ENCODE measurements at places on chromosomes 4 and X.

- DNase-seq, result no peak
Measured at GRCh38 chrX:111007238-111007637, 88.8 kb upstream of the PAK3 start.

DNA sequence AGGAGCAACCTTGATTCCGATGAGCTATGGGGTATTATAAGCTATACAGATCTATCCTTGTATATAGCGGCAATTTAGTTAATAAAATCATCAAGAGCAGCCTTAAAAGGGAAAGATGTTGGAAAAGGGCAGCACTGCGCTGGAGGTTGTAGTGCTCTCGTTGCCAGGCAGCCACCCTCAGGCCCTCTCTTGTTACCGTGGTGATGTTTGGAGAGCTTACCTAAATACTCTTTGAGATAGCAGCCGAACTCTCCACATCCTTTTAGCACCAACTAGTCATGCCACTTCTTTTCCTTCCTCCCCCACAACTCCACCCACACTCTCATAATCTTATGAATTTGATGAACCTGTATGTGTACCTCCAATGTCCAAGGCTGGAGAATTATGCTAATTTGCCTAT, 3.8 kb upstream of the RADX start:
- DNase-seq, result no peak

DNA sequence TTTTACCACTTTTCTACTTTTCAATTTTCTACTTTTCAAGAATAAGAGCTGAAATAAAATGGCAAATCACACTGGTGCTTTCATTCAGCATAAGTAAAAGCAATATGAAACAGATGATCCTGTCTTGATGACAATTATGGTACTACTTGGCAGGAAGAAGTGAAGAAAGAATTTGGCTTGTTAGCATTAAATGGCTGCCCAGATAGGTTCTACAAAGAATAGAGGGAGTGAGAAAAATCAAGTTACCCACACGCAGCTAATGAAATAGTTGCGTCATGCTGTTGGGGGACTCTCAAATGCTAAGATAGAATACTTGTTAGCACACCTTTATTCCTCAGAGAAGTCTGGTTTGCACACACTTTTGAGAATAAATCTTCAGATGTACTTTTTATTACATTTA, 12.5 kb upstream of the LCORL start:
- DNase-seq, result no peak

GRCh38 chr4:145171911-145172310, 8.5 kb downstream of the OTUD4 start:
- DNase-seq, result no peak

DNA sequence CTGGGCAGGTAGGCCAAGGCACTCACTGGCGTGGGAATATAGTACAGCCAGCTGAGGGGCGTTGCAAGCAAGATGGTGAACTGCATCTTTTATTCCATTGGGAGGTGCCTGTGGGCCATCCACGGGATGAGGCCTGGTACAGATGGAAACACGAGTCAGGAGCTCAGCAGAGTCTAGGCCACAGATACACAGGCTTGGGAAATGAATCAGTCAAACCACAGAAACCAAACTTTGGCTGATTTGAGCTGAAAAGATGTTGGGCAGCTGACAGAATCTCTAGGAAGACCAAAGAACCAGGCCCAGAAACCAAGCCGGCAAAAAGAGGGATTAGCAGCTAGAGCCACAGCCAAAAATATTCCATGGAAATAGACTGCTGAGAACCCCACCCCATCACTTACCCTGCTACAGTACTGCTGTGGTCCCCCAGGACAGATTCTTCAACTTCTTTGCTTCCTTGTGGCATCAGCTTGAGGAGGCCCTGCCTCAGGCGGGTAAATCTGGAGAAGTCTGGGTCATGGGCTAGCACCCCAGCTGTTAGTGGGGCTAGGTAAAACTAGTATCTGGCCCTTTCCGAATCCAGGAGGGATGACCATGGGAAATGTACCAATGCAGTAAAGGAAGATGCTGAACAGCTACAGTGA, 75.4 kb downstream of the TMEM131L start:
- DNase-seq, result peak; percentile 25

DNA sequence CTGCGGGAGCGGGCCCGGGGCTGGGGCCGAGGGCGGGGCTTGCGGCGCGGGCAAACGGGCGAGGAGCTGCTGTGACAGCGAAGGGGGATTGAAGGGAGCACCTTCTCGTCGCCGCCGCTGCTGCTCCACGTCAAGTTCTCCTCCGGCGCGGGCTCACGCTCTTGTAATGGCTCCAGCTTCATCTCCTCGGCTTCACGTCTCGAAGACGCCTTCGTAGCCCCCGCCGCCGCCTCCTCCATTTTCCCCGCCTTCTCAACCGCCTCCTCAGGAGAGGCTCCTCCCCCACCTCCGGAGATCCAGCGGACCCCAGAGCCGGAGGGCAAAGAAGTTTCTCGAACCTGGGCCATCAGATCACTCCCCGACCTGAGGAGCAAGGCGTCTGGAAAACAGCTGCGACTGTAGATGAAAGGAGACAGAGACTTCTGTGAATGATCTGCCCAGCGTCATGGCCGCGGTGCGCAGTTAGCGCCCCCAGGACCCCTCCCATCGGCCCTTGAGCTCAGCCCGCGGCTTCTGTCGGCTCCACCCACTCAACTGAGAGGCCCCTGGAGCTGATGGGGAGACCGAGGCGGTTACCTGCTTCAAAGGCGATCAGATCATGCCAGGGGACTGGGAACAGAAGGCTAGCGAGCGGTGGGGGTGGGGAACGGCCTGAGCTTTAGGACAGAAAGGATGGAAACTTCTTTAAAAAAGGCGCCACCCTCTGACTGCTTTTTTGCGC, 895 bp downstream of the USP51 start:
- peak; percentile 68 for DNase-seq

Measured in activated CD4-positive, alpha-beta T cell treated with anti-CD3 and anti-CD28 coated beads, Interleukin-2, amount 10 ng/mL, durations not matched to agents 7 days and 5 days (primary cell).